ENCODE measurements at places on chromosomes 12 and 14.

DNA sequence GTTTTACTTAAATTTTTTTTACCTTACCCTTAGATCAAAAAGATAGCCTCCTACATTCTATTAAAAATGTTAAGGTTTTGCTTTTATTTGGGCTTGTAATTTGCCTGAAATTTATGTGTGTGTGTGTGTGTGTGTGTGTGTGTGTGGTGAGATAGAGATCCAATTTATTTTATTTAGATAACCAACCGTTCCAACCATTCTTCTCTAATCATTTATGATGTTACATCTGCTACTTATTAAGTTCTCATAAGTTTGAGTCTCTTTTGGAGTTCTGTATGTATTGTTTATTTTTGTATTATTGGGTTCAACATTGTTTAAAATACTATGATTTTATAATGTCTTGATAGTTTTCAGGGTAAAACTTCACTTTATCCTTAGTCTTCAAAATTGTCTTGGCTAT, 70.6 kb upstream of the PAWR start:
- no peak for DNase-seq

DNA sequence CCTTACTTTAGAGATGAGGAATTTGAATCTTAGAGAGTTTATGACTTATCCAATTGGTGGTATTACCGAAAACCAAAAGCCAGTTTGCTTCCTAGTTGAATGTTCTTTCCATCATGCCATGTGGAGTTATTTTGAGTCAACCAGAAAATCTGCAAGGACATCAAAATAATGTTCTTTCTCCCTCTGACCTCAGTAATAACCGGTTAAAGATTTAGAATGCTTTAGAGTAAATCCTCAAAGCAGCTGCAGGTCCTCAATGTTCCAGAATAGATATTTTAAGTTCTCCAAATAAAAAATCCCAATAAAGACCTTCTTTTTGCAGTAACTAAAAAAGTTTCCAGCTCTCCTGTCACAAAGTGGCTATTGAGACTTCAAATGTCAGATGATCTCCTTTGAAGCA, 396.6 kb downstream of the ADAMTS20 start:
- DNase-seq, result no peak

- no peak for DNase-seq
Measured at GRCh38 chr12:111858186-111858585, 16.2 kb downstream of the MAPKAPK5 start.

- DNase-seq, result peak; percentile 37
Measured at GRCh38 chr12:29578070-29578469, 80.6 kb upstream of the OVCH1 start.

All from suppressor macrophage treated with lipopolysaccharide for 1 hour (primary cell).